ENCODE measurements at places on chromosomes 1 and 21.

- DNase-seq: no peak
Measured at GRCh38 chr1:225897595-225898514, 8.9 kb upstream of the LEFTY1 start.

GRCh38 chr1:81562934-81563333, 237.8 kb upstream of the ADGRL2 start:
- no peak for DNase-seq

DNA sequence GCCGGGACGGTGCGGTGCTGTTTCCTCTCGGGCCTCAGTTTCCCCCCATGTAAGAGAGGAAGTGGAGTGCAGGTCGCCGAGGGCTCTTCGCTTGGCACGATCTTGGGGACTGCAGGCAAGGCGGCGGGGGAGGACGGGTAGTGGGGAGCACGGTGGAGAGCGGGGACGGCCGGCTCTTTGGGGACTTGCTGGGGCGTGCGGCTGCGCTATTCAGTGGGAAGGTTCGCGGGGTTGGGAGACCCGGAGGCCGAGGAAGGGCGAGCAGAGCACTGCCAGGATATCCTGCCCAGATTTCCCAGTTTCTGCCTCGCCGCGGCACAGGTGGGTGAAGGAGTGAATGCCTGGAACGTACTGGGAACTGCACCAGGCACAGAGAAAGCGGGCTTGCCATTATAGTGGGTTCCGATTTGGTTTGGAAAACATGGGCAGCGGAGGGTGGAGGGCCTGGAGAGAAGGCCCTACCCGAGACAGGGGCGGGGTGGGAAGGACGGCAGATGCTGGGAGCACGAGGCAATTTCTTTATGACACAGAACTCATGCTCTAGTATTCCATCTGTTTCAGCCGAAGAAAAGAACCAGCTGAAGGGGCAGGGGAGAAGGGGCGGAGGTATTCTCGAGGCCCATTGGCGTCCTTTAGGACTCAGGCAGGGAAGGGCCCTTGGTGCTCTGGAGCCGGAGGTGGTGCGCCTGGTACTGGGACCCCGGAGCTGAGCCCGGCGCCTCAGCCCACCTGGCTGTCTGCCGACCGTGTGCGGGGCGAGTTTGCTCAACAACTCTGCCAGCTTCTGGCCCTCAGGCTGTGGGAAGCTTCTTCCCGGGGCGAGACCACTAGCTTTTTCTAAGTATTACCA, 960 bp downstream of the PCSK9 start:
- no peak for DNase-seq

GRCh38 chr1:54971317-54971791, 9.1 kb upstream of the TMEM61 start:
- DNase-seq: peak; percentile 56

DNA sequence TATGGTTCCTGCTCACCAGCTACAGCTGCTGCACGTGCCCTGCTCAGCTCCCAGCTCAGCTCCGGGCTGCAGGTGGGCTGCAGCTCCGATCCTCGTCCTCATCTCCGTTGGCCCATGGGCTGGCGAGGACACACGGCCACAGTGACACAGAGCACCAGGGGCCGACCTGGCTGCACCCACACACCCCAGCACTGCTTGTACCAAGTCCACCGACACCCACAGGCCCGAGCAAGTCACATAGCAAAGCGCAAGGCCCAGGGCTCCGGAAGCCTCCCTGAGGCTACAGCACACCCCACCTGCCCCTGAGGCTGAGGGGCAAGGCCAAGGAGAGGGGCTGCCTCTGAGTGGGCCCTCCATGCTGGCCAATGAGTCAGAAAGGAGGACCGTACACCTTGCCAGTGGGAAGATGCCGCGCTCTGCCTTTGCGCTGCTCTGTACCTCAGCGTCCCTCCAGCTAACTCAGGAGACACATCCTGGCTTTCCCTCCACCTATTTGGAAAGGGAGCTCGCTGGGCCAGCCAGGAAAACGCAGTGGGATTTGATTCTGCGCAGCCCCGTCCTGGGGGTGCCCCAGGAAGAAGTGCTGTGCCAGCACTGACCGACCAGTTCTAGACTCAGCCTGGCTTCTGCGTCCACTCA, 124.8 kb downstream of the SIK1 start:
- DNase-seq: no peak

DNA sequence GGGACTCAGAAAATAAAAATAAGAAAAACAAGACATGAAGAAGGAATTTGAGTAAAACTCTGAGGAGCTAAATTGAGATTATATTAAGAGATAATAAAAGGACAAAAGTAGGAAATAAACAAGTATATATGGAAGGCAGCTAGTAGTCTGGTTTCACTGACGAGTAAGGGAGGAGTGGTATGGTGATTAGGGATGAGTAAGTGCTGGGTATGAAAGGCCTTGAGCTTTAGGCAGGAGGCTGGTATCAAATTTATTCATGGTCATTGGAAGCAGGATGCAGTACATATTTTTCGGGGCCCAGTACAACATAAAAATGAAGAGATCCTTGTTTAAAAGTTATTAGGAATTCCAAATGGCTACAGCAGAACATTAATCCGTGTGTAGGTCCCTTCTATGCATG, 789.7 kb upstream of the PRMT6 start:
- no peak for DNase-seq
